ENCODE measurements at places on chromosomes 6 and 20.
A peak's percentile ranks its signal among the peaks of the same experiment; 100 is the strongest.

- peak; percentile 8 for DNase-seq
These were observed 72.9 kb upstream of the MRAP2 start for GRCh38 chr6:83960664-83961063.

GRCh38 chr6:42782689-42783176 is 881 bp downstream of the BICRAL start:
- peak; percentile 78 for DNase-seq

DNA sequence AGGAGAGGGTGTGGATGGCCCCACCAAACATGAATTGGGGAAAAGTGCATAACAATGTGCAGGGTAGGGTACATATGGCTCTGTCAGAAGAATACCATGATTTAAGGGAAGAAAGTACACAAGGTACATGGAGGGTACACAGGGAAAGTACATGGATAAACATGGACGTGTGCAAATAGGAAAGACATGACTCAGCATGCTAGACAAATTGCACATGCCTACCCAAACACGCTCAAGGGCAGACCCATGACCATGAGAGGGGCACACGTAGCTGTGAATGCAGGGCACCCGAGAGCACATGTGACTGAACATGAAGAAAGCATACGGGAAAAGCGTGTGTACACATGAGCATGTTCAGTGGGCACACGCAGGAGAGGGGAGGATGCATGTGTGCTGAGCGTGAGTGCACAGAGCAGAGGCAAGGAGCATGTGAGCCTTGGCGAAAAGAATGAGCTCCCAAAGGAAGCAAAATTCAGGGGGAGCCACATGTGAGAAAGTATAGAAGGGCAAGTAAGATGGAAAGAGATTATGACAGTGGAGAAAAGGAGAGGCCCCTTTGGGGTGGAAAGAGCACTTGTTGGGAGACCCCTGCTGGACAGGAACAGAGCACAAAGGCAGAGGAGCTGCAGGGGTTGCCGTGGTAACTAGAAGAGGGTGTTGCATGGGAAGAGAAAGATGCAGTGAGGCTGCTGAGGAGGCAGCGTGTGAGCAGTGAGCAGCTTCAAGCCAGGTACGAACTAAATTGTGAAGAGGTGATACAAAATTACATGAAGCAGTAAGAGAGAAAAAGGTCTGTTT is 17.8 kb downstream of the OR2H2 start:
- peak; percentile 11 for DNase-seq

DNA sequence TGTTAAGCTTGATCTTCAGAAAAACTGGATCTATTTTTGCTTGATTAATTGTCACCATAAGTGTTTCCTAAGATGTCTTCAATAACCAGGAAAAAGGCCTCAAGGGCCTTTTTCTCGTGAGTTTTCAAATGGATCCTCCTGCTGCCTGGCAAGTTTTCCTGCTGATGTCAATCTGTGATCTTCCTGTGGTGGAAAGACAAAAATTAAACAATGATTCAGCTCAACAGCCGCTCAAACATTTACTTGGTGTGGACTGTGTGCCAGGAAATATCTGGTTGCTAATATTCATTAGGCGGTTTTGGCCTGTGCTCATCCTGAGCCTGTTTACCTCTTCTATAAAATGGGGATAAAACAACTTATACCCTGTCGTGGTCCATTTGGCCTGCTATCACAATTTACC is 35.4 kb upstream of the SSTR4 start:
- no peak for DNase-seq

GRCh38 chr6:33846226-33846625 is 42.4 kb upstream of the MLN start:
- peak; percentile 29 for DNase-seq

DNA sequence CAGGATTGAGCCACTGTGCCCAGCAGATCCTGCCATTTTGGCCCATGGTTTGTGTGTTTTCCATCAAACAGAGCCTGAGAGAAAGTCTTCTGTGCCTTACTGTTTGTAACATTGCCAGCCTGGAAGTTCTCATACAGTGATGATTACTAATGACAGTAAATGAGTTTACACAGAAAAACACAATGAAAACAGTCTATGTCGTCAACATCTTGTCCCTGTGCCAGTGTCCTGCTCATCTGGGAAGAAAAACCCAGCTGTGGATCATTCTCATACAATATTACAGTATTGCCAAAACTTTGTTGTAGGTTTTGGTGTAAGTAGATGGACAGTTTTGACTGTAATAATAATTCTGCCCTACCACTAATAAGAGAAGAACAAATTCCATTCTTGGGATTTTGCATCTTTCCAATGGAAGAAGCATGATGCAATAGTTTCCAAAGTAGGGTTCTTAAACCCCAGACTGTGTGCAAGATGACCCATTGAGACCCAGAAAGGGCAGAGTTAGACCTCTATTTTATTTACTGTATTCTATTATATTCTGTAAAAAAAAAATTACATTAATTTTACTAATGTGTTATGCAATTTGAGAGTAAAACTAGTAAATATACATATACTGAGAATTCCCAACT is 135.0 kb upstream of the JARID2 start:
- DNase-seq, result no peak
